ENCODE measurements at places on chromosomes 16 and 17. TPM values are rescaled to one million over a fixed set of nuclear protein-coding genes. Genes with fewer than 3 reads are reported as not detected.

GRCh38 chr17:64732336-64733006 is 70.4 kb upstream of the SMURF2 start:
- H3K4me1 ChIP-seq = peaks cover 13% of the 10 kb centered on the region
- no peak for DNase-seq
- H3K27ac ChIP-seq = no peak overlapping the region
- no peaks in the 10 kb centered on the region for H3K36me3 ChIP-seq
- H3K4me3 ChIP-seq = no peak overlapping the region
- H3K27me3 ChIP-seq = no peaks in the 10 kb centered on the region

DNA sequence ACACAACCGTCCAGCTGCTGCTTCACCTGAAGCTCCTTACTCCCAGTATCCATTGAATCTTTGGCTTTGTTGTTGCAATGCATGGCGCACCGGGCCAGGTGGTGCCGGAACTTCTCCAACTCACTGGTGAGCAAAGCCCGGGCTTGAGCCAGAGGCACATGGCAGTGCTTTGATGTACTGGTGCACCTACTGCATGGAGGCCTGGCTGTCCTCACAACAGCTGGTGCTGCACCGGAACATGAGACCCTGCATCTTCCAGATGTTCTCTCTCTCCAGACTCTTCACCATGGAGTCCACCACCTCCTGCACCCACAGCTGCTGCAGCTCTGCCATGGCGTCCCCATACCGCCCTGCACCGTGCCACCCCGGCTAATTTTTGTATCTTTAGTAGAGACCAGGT is 10.2 kb downstream of the TACO1 start:
- H3K4me1 ChIP-seq = peaks cover 28% of the 10 kb centered on the region
- peak overlapping the region; percentile 38 for H3K4me3 ChIP-seq
- H3K27ac ChIP-seq = peak overlapping the region; percentile 86
- DNase-seq = no peak

DNA sequence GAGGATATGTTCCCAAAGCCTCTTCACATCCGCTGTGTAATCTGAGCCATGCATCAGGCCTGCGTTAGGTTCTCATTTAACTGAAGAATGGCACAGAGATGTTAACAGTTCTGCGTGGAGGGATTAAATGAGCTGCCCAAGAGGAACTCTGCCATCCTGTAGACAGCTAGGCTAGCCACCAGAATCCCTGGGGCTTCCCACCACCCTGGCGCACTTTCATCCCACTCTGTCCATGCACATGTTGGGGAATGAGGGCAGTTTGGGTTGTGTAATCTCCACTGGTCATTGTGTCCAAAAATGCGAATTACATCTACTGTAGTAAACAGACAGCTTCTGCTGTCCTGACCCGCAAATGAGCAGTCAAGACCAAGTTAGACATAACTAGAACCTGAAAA is 1.0 kb upstream of the GLG1 start:
- H3K4me3 ChIP-seq = peak overlapping the region; percentile 88
- peaks cover 53% of the 10 kb centered on the region for H3K4me1 ChIP-seq
- H3K27me3 ChIP-seq = no peaks in the 10 kb centered on the region
- H3K27ac ChIP-seq = peak overlapping the region; percentile 60

Gene ARL4D
- 4.2 TPM for total RNA-seq

DNA sequence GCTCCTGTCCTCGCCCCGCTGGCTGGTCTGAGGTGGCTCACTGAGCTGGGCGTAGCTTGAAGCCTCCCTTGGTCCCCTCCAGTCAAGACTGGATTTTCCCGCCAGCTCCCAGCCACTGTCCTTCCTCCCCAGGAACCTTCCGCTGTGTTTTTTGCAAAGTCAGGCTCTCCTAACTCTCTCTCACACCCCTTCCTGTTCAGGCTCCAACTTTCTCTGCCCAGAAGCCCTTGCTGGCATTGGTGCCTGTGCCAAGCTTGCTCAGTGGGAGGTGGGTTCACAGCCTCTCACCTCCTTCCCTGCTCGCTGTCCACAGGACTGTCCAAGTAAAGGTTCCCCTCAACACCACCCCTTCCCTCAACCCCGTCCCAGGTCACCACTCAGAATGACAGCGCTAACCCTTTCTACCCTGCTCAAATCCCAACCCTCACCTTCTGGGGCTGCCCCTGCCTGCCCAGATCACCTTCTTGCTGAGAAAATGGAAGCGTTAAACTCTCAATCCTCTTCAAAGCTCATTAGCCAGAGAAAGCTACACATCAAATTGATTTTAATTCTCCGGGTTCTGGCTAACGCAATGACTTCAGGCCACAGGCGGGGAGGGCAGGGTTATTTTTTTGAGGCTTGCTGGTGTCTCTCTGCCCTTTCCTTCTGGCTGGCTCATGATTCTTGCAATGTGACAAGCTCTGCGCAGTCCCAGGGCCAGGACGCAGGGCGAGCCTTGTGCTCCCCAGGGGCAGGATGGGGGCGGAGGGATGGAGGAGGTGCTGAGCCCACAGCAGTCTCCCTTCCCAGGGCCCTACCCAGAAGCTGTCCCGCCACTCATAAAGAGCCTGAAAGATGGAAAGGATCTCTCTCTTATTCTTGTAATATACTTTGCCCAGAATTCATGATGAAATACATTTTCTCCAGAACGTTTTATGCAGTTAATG is 357.2 kb upstream of the TNRC6C start:
- DNase-seq = no peak
- no peak overlapping the region for H3K27ac ChIP-seq

DNA sequence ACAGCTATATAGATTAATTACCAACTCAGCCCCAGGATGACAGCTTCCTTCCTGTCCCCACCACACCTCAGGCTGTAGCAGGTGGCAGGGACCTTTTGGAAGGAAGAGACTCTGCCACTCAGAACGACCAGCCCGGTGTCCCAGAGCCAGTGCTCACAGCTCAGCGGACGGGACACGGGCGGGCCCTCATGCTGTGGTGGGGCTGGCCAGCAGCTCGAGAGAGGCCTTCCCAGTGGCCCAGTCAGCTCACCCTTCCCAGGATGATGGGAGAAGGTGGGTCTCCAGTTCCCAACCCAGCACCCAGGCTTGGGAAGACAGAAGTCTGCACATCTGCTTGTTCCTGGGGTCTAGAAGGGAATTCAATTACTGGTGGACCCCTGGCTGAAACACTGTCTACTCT is 10.5 kb downstream of the NUDT16L1 start:
- peaks cover 52% of the 10 kb centered on the region for H3K4me1 ChIP-seq
- peaks cover 23% of the 10 kb centered on the region for H3K36me3 ChIP-seq
- H3K27me3 ChIP-seq = no peaks in the 10 kb centered on the region
- no peak overlapping the region for H3K4me3 ChIP-seq
